SK-MEL-5 (cell line): ENCODE measurements at places on chromosomes 1 and 21. TPM values are rescaled to one million over a fixed set of nuclear protein-coding genes. Genes with fewer than 3 reads are reported as not detected.

GRCh38 chr21:44695184-44695583, 1.8 kb upstream of the KRTAP10-12 start:
- DNase-seq: no peak

DNA sequence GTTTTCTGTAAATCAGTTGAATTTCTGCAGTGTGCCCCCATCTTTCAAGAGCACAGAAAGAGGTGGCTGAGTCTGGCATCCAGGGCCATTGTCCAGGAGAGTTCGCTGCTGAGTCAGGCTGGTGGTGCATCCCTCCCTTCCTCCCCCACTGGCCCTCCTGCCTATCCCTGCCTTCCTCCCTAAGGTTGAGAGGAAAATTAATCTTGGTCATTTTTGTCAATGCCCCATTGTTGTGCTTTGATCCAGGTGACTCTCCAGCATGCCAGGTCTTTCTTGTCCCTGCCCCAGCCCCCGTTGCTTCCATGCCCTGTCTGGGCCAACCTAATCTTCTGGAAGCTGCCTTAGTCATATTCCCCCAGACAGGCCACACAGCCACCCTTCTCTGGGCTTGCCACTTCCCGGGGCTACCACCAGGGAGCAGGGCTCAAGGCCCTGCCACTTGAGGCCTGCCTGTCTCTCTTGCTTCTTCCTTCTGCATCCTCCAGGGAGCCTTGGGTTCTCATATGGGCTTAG, 26.6 kb downstream of the PROK1 start:
- DNase-seq: peak; percentile 49

GRCh38 chr1:230102472-230102871, 35.4 kb downstream of the GALNT2 start:
- no peak for DNase-seq

DNA sequence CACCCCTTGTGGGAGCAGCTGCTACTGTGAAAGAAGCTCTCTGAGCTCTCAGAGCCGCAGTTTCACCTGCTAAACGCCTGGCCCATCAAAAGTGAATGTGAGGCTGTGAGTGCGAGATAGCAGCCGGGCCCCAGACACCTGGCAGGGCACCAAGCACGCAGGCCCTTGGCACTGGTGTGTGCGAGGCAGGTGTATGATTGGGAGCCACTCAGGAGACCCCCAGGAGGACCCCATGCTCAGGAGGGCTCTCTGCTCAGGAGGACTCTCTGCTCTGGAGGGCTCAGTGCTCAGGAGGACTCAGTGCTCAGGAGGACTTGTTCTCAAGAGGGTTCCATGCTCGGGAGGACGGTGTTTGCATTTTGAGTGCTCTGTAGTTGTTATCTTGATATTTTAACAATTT, 14.3 kb upstream of the ADARB1 start:
- no peak for DNase-seq

- DNase-seq: peak; percentile 61
These were observed 28.4 kb downstream of the SLAMF6 start for GRCh38 chr1:160494620-160495019.

DNA sequence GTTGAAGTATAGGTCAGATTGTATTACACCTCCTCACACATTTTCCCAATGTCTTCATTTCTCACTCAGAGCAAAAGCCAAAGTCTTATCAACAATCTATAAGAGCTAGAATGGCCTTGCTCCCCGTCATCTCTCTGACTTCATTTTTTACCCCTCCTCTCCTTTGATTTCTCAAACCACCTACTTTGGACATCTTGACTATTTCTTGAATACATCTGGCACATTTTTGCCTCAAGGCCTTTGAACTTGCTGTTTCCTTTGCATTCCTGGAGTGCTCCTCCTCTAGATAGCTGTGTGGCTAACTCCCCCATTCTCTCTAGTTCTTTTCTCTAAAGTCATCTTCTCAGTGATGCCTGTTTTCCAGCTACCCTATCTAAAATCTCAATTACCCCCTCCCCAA, 7.2 kb upstream of the XCL2 start:
- DNase-seq: no peak

DNA sequence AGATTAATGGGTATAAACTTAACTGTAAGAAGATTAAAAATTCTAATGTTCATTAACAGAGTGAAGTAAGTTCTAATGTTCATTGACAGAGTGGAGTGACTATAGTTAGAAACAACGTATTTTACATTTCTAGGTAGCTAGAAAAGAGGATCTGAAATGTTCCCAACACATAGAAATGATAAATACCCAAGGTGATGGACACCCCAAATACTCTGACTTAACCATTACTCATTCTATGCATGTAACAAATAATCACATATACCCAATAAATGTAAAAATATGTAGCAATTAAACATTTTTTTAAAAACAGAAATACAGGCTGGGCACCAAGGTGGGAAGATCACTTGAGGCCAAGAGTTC, 62.1 kb downstream of the ABL2 start:
- no peak for DNase-seq

DNA sequence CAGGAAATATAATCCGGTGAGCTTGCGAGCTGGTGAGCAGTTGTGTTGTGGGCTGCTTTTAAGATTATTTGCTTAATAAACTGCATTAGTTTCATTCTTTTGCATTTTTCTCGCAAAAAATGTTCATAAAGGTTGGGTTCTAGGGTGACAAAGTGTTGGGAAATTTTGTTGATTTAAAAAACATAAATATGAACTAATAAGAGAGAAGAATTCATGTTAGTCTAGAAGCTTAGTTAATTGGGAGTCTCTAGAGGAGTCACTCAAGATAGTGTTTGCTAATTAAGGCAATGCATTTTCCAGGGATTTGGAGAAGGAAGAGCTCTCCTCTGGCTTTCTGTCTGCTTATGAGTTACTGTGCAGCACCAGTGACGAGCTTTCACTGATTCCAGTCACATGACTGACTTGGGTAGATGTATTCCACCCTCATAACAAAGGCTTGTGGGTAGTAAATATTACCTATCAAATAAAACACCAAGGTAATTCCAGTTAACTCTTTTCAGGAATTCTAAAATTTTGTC, 417.0 kb downstream of the PTBP2 start:
- DNase-seq: peak; percentile 3

DNA sequence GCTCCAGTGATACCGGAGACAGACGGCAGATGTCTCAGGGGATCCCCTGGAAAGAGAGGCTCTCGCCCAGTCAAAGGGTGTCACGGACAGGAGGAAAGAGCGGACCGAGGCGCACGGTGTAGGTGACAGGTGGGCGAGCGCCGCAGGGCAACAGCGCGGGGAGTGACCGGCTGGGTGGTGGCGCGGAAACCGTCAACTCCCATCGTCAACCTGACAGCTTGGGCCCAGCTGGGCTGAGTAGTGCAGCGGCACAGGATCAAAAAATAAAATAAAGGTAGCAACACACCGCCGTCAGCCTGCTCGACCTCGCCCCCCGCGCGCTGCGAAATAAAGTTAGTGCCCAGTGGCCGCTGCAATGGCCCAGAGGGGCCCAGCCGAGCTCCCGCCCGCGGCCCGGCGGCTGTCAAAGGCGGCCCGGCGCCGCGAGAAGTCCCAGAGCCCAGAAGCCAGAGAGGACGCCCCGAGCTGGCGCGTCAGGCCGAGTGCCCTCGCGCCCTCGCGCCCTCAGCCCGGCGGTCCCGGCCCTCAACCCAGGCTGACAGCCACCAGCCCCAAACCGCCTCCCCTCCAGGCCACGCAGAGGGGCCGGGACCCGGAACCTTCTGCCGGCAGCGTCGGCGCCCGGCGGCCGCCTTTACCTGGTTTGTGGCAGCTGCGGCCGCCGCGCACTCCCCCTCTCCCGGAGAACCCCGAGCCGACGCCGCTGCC, at the start of gene LYST:
LYST (minus strand) TSS at position 702 of the 708 bp plus-strand sequence. CDS start 36,489 bp downstream, outside the sequence.
- DNase-seq: peak; percentile 31

DNA sequence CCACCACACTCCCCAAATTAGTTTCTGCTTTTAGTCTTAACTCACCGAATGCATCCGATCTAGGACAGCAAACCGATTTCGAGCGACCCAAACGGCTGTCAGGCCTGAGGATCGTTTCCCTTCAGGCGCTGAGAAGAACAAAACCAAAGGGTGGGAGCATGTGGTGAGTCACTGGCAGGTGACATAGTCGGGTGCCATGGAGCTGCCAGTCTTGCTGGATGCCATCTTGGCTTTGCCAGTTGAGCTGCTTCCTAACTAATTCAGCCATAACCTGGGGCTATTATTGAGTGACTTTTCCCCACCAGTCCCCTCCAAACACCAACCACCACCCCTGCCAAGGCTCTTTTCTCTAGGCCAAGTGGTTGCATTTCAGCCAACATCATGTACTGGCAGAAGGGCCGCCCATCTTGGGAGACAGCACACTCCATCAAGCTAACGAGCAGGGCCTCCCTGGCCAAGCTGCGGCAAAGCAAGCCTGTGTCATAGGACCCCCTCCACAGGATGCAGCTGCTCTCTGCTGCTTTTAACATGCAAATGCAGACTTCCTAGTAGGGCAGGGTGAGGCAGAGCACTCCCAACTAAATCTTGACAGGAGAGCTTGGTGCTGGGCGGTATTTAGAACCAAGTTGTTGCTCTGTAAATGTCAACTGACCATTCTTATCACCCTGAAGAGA, 22.3 kb upstream of the PEX19 start:
- peak; percentile 5 for DNase-seq

- DNase-seq: peak; percentile 61
These were observed 20.2 kb downstream of the S100A16 start for GRCh38 chr1:153592748-153593147.

GRCh38 chr1:87203904-87204303, 124.8 kb upstream of the LMO4 start:
- DNase-seq: no peak

- no peak for DNase-seq
These were observed 318 bp downstream of the ALDH4A1 start for GRCh38 chr1:18901952-18902522.

DNA sequence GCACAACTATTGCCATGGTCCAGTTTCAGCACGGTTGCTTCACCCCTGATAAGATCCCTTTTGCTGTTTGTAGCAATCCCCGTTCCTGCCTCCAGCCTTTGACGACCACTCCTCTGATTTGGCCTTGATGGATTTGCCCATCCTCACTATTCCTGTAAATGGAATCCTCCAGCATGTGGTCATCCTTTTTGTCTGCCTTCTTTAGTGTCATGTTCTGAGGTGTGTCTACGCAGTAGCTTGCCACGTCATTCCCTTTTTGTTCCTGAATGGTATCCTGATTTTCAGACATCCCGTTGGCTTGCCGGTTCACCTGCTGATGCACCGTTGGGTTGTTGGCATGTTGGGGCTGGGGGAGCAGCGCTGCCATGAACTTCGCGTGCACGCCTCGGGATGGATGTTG, 7.8 kb downstream of the AJAP1 start:
- no peak for DNase-seq

DNA sequence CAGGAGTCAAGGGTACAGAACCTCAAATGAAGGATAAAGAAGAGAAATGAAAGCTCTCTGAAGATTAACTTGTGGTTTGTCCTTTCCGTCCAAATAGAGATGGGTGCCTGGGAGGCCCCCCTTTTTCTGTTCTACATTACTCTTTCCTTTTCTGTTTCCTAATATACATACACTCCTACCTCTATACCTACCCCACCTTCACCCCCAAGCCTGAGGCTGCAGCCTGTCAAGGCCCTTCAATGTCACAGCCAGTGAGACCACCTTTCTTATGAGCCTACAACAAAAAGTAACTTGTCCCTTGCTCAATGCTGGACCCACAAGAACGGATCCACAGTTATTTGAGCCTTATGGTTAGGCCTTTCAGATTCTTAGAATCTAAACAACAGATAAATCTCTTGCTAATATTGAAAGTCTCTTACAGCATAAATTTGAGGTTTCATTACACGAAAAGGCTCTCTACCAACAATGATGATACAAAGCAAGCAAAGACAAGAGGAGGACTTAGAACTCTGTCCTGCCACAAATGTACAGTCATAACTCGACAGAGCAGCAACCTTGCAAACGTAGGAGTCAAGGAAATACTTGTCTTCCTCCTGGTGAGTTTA, 4.1 kb upstream of the TRAF3IP3 start:
- no peak for DNase-seq

- no peak for DNase-seq
These were observed 37.1 kb upstream of the CSF1 start for GRCh38 chr1:109873278-109874175.

- peak; percentile 20 for DNase-seq
These were observed 32.1 kb downstream of the LYST start for GRCh38 chr1:235834620-235835019.

DNA sequence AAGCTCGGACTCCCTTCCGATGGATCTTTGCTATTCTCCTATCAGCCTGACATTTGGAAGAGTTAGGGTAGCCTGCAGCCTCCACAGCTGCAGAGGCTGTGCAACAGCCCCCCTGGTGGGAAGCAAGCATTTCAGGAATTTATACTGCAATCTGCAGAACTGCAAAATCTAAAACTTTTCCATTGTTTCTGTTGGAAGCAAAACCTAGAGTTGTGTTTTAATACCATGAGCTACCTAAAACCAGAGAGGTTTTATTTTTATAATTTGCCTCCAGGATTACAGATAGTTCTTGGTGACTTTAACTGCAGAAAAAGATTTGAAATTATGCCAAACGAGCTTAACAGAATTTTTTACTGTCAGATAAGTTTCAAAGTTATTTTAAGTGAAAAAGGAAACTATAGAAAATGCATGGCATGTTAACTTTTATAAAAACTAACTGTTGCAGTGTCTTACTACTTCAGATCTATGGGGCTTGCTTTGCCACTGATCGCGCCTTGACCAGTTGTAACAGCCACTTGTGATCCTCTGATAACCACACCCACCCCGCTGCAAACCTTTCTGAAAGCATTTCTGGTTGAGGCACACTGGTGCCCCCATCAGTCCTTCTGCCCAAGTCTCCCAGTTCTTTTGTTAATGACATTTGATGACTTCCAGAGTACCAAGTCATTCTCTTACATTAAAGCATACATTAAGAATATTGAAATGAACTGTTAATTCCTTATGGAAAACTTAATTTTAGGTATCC, 64.8 kb downstream of the PRDM2 start:
- DNase-seq: no peak

GRCh38 chr21:16324630-16325029, 594.8 kb downstream of the USP25 start:
- DNase-seq: no peak

- DNase-seq: no peak
These were observed 151.3 kb upstream of the NEGR1 start for GRCh38 chr1:72433591-72433990.

DNA sequence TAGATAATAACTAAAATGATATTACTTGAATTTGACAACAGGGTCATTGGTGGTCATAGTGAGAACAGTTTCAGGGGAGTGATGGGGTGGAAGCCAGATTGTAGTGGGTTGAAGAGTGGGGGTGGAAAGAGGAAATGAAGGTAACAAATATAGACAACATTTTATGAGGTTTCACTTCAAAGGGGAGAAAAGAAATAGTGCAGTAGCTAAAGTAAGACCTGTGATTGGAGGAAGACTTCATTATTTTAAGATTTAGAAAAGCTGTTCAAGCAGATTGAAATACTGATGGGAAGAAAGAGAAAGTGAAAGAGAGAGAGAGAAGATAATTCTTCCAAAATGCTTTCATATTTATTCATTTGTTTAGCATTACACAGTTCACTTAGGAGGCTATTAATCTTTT, 52.0 kb upstream of the KCNA3 start:
- DNase-seq: no peak

GRCh38 chr1:217089361-217090014, 366.3 kb upstream of the ESRRG start:
- DNase-seq: peak; percentile 53

Gene MTMR11
- total RNA-seq: 1.6 TPM in 2 replicates

Gene GUCA2A
- not detected in 2 replicates for total RNA-seq

Gene LRRC7
- not detected in 2 replicates for total RNA-seq

Gene TCHHL1
- not detected in 2 replicates for total RNA-seq

Gene BPNT1
- total RNA-seq: 30.1 and 33.4 TPM in 2 replicates

Gene UBL4B
- total RNA-seq: not detected in 2 replicates

Gene LYPD8
- 2.3 and 2.4 TPM in 2 replicates for total RNA-seq

Gene KCNK1
- 0.45 TPM in 1 of 2 replicates, not detected in the other for total RNA-seq

Gene FCER1A
- not detected in 2 replicates for total RNA-seq

Gene SPATA17
- 0.85 and 1.5 TPM in 2 replicates for total RNA-seq

Gene RNF186
- not detected in 2 replicates for total RNA-seq

Gene S100A7
- total RNA-seq: not detected in 2 replicates
